Right cardiac atrium (tissue), 5 donors: ENCODE measurements at places on chromosomes 11 and 22.

GRCh38 chr11:77400775-77401449 is 73.0 kb downstream of the PAK1 start:
- DNase-seq: no peak

DNA sequence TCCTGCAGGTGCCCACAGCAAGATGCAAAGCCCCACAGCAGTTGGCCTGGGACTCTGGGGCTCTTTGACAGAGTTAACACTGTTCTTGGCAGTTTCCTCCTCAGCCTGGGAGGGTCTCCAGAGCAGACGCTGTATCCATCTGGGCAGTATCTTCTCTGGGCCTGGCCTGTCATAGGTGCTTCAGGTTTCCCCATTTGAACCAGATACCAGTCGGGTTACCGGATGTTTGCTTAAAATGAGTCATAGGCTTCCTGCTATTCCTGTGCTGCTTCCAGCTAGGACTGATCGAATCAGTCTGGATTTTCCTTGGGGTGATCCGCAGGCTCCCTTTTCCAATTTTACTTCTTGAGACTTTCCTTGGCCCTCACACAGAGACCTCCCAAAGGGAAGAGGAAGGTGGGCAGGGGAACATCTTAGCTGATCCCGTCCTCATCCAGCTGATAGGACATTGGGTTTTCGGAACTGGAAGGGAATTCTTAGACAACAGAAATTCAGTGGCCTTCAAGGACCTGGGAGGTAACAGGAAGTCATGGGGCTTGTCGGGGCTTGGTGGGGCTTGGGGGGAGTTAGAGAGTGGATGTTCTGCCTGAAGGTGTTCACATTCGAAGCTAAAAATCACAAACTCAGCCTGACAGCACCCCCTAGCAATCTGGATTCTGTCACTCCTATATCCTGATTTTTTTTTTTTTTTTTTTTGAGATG is 2.4 kb upstream of the RANGAP1 start:
- no peak for DNase-seq

DNA sequence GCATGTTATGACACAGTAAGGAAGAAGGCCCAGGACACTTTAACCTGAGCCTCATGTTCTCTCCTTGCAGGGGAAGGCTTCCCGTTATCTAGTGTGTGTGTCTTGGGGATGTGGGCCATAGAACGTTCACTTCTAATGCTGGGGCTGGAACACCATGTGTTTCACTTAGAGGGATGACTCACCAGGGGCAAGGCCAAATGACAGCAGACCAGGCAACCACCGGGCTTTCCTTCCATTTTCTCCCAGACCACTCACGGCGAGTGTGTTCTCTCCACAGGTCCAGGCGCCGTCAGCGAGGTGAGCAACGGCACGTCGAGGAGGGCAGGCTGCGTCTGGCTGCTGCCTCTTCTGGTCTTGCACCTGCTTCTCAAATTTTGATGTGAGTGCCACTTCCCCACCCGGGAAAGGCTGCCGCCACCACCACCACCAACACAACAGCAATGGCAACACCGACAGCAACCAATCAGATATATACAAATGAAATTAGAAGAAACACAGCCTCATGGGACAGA is 964.4 kb downstream of the NTM start:
- no peak for DNase-seq

GRCh38 chr11:122803306-122803705 is 35.0 kb upstream of the CRTAM start:
- no peak for DNase-seq

DNA sequence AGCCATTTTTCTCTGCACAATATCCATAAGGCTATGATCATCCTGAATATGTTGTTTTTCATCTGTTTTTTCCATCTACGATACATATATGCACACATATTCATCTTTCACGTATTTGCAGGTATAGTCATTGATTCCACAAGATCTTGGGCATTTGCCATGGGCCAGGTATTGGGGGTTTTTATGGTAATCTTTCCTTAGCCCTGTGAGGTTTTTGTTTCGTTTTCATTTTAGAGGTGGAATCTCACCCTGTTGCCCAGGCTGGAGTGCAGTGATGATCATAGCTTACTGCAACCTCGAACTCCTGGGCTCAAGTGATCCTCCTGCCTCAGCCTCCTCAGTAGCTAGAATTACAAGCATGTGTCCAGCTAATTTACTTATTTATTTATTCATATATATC is 20.0 kb downstream of the CD6 start:
- no peak for DNase-seq

DNA sequence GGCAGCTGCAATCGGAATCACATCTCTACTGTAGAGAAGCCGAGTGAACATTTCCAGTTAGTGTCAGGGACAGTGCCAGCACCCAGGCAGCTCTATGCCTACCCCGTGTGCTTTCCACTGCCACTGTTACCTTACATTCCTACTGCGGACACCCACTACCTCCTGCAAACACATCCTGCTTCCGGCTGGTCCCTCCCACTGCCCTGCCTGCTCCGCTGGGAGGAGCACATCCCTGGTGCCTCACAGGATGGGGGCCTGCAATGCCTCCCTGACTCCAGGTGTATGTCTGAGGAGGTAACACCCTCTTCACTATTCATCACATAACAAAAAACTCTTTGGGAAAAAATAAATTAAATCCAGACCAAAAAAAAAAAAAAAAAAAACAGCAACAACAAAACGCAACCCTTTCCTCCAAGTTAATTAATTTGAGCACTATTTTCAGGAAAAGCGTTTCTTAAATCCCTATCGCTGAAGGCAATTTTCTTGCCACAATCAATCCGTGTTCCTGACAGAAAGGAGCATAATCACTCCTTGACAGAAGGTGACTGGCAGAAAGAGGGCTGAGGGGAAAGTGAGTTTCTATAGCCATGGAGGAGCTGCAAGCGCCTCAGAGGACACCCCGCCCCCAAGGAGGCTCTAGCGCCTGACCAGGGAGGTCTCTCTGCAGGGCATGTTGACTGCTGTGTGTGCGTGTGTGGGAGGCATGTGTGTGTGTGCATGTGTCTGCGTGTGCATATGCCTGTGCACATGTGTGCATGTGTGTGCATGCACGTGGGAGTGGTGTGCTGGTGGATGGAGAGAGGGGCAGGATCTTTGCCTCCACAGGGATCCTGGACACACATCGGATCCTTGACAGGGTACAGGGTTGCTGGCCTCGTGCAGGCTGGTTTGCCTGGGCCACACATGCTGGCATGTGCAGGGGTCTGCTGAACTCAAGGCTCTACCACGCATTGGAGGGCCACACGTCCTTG is 134.8 kb upstream of the NTM start:
- DNase-seq: no peak

- DNase-seq: no peak
Measured at GRCh38 chr11:103798446-103798845, 238.0 kb upstream of the DDI1 start.

DNA sequence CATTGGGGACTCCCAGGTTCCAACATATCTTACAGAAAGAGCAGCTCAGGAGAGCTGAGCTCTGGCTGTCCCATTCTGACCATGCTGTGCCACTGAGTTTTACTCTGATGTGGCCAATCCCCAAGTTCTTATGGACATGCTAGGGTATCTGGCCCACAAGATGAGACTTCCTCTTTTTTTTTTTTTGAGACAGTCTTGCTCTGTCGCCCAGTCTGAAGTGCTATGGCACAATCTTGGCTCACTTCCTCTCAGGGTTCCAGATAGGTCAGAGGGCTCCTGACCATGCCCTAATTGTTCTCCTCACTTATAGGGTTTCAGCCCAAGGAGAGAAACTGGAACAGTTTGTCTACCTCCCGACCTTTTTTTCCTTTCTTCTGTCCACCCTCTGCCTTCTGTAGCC is 152.3 kb upstream of the CCDC90B start:
- no peak for DNase-seq

DNA sequence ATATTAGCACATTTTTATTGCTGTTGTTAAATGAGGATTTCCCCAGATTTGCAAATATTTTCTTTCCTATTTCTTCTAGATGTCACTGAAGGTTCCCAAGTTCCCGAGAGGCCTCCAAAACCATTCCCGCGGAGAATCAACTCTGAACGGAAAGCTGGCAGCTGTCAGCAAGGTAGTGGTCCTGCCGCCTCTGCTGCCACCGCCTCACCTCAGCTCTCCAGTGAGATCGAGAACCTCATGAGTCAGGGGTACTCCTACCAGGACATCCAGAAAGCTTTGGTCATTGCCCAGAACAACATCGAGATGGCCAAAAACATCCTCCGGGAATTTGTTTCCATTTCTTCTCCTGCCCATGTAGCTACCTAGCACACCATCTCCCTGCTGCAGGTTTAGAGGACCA is 17.5 kb downstream of the MCAM start:
- no peak for DNase-seq

DNA sequence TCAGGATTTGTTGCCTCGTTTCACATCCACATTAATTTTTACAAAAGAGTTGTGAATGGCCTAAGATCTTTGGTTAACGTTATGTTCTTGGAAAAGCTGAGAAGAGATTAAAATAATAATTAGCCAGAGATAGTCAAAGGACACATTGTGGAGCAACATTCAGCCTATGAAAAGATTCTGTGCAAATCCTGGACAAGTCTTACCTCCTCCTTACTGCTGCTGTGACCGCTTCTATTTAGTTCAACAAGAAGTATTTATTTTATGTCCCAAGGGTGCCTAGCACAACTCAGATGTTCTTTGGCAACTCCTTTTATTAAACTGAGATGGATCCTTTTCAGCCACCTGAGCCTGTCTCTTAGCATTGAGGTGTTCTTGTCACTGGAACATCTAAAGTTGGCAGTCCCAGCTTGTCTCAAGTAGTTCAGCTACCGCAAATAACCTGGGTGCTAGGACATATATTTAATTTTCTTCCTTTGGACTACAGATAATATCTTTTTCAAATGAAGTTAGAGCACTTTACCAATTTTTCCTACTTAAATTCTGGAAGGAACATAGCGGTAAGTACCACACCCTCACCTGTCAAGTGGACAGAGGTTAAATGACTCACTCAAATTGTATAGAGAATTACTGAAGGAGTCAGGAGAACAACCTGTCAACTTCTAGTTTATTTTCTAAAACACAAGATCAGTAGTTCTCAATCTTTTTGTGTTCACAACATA is 80.5 kb upstream of the CHRM4 start:
- DNase-seq: no peak
